ENCODE measurements at places on chromosomes 1 and 21.

- no peak for DNase-seq
Measured at GRCh38 chr1:147722124-147722523, 38.3 kb downstream of the GJA5 start.

DNA sequence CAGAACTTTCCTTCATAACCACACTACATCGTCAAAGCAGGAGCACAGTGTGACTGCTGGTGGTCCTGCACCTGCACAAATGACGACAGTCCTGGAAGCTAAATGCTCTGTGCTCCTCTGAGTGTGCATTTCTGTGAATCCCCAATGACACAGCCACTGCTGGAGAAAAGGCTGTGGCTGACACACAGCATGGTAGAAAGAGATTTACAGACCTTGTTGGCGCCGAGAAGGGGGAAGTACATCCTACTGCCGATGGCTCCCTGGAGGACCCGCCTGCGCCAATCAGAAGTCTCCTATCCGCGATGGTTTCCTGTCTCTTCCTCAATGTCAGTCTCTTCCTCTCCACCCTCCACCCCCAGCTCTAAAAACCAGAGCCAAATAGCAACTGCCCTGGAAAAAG, 115.4 kb upstream of the RAB4A start:
- DNase-seq, result no peak

DNA sequence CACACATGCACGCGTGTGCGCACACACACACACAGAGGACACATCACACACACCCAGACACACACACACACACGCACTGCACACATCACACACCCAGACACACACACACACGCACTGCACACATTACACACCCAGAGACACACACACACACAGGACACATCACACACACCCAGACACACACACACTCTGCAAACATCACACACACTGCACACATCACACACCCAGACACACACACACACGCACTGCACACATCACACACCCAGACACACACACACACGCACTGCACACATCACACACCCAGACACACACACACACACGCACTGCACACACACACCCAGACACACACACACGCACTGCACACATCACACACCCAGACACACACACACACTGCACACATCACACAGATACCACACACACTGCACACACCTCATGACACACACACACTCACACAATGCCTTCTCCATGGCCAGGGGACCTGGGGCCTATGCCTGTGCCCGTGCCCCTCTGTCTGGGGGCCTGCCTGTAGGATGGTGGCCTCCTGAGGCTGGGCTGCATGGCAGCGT, 24.4 kb downstream of the CRYAA start:
- no peak for DNase-seq

DNA sequence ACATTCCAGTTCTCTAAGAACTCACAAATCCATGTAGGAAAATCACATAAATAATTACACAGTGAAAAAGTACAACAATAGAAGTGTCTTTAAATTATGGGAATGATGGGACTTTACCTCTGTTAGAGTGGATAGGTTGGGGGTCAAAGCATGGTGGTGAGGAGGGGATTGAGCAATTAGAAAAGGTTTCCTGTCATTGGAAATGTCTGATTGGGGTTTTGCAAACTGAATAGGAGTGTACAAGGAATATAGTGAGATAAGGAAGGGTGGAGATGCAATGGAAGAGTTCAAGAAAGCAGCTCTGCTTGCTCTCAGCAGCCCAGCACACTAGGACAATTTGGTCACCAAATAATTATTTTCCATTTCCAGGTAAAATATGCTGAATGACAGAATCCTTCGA, 238.8 kb downstream of the ST6GALNAC3 start:
- DNase-seq, result no peak

GRCh38 chr1:228210076-228210651, 2.3 kb downstream of the OBSCN start:
- no peak for DNase-seq

- no peak for DNase-seq
Measured at GRCh38 chr1:65387821-65388220, 32.6 kb upstream of the LEPR start.

- no peak for DNase-seq
Measured at GRCh38 chr1:12772520-12772919, 1.0 kb upstream of the PRAMEF12 start.

DNA sequence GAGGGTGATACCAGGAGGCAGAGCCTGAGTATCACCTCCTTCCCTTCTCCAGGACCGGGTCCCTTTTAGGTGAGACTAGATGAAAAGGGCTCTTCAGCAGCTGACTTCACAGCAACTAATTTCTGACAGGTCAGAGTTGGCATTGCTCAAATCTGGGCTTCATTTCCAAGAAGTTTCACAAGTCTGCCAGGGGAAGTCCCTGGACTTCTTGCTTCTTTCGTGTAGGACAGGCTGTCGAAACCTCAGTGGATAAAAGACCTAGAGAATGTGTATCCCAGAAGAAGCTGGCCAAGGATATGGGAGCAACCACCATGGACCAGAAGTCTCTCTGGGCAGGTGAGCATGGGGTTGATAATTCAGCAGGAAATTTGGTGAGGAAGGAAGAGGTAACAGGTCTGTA, at the start of gene CHI3L2:
Gene CHI3L2 (plus strand): TSS at position 280 of the 400 bp plus-strand sequence. CDS start 17 bp downstream, at position 297.
- DNase-seq, result no peak

GRCh38 chr1:199279872-199280645, 641.2 kb downstream of the PTPRC start:
- DNase-seq, result no peak

- no peak for DNase-seq
Measured at GRCh38 chr1:224373008-224373590, 16.4 kb downstream of the CNIH4 start.

DNA sequence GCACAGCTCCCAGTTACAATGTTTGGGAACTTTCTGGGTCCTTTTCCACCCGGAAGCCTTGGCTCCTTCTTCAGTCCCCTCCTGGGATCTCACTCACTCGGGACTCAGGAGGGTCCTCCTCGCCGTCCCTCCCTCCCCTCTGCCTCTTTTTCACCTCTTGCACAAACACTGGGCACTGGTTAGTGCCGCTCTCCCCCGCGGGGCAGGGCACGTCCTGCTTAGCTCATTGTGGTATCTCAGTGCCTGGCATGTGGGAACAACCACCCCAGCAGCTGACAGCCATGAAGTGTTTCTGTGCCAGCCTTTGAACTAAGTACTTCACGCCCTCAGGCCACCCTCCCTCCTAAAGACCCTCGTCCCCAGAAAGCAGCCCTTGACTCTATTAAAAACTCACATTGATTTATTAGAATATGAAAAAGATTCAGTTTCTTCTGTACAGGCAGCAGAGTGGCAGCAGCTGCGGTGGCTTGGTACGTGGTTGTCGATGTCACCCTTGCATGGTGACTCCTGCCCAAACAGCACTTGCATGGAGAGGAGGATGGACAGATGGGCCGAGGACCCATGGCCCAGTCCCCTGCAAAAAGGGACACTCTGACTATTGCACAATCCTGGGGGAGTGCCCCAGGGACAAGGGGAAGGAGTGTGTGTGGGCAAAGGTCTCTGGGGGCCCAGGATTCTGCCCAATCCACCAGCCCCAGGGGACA, 56.3 kb downstream of the SLC9A1 start:
- no peak for DNase-seq

- DNase-seq, result no peak
Measured at GRCh38 chr1:59018446-59018845, 234.6 kb upstream of the JUN start.

- DNase-seq, result no peak
Measured at GRCh38 chr1:42533101-42533863, 70.2 kb downstream of the CCDC30 start.

- no peak for DNase-seq
Measured at GRCh38 chr1:39866767-39867166, 16.5 kb downstream of the TRIT1 start.

GRCh38 chr1:198122693-198123092, 34.1 kb upstream of the NEK7 start:
- no peak for DNase-seq

- no peak for DNase-seq
Measured at GRCh38 chr1:212037900-212038299, 2.4 kb downstream of the DTL start.

DNA sequence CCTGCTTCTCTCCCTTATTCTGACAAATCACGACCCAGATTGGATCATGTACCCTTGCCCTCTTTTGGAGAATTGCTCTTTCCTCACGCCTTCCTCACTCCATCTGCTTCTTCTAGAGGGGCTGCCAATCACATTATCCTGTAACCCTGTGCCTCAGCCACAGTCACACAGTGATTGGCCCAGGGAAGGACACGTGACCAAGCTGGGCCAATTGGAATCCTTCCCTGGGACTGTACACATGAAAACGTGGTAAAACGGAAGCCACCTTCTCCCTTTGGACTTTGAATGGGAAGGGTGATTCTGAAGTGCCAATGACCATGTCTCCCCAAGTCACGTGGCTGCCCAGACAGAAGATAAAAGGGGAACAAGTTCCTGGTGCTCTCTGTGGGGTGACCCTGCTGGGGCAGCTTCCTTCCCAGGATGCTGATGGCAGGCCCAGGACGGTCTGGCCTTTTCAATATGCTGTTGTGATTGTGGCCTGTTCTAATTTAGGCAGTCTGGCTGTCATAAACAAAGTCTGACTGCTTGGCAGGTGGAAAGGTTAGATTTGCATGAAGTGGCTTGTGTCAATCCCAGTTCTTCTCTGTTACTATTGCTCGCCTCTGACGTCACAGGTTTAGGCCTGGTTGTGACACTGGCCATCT, 92.9 kb downstream of the UBIAD1 start:
- no peak for DNase-seq

DNA sequence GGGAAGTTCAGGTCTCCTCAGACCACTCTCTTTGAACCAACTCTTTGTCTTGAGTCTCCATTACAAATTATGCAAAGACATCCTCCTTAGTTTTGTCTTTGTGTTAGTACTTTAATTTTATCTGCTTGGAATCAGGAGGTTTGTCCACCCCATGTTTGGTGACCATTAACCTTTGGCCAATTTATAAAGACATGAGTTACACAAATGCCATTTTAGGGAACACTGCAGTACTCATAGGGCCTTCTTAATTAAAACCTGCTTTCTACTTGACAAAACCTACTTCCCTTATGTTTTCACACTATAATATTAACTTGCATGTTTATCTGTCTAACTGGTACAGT, 7.9 kb upstream of the CDC73 start:
- no peak for DNase-seq

DNA sequence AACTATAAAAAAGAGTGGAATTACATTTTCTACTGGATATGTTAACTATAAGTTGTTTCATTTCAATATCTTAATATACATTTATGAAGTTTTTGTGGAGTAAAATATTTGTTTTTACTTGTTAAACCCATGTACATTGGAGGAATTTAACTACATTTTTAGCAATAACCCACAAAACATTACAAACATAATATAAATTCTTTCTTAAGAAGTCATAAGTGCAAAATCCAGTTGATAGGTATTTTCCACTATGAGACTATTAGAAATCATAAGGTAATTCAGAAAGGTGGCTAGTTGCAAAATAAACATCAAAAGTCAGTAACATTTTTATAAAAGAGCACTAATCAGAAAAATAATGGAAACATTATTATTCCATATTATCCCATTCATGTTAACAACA, 73.9 kb upstream of the RRP15 start:
- no peak for DNase-seq

GRCh38 chr1:155648207-155649147, 38.5 kb downstream of the MSTO1 start:
- DNase-seq, result no peak

GRCh38 chr1:24541711-24542346, 14.1 kb upstream of the NCMAP start:
- peak; percentile 23 for DNase-seq

DNA sequence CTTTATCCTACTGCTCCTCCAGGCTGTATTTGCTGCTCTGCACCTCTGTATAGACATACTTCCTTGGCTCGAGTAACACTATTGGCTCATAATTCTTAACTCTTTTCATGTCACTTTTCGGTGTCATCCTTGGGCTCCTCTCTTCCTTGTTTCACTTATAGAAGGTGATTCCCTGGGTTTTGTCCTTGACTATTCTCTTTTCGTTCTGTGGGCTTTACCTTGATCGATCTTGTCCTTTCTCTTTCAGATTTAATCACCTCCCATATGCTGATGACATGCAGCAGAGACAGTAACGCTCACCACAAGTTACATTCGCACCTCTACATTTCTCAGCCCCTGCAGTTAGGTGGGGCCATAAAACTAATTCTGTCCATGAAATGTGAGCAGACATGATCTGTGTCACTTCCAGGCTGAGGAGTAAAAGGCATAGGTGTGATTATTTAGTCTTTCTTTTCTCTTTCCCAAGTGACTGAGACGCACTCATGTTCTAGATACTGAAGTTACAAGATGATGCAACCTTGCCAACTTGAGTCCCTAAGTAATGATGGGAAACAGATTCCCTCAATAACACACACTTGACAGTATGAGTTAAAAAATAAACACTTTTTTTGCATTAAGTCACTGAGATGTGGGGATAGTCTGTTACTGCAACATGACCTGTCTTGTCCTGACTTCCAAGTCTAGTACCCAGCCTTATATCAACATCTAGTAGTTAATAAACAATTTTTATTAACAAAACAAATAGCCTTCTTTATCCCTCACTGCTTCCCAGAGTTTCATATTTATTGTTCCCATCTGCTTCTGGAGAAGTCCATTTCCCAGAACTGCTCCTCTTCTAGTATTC, 49.9 kb upstream of the HAO2 start:
- DNase-seq, result no peak

GRCh38 chr1:206586501-206587445, 25.5 kb downstream of the EIF2D start:
- DNase-seq, result no peak

- no peak for DNase-seq
Measured at GRCh38 chr1:241821363-241821762, 26.6 kb upstream of the EXO1 start.

DNA sequence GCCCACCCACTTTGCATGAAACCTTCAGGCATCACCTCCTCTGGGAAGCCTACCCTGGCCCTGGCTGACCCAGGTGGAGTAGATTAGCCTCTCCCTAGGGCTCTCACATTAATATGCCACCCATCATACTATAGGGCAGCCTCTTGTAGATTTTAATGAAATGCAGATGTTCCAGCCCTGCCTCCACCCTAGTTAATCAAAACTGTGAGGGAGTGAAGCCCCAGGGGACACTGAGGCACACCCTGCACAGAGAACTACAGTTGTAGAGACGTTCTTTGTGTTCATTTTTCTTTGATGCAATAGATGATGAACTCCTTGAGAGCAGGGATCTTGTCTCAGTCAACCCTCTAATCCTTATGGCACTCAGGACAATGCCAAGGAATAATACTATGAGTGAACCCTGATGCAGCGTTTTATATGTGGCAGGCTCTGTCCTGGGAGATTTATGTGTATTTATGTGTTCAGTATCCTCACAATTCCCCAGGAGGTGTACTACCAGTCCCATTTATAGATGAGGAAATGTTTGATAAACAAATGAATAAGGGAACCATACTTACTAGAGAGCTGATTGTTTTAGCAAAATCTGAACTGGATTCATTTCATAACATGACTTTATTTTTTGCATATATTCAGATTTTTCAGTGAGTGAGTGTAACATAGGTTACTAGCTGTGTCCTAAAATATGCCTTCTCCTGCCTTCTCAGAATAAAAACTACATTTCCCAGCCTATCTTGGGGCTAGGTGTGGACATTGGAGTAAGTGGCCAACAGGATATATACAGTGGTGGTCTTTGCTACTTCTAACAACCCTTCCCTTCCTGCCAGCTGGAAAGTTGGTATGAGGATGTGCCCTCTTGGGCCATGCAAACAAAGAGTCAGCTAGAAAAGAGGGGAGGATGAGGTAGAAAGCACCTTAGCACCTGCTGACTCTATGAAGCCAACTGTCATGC, 23.5 kb upstream of the PRELP start:
- DNase-seq, result no peak

GRCh38 chr1:111952125-111952657, 37.3 kb downstream of the KCND3 start:
- no peak for DNase-seq

- DNase-seq, result no peak
Measured at GRCh38 chr1:216779686-216780085, 56.5 kb upstream of the ESRRG start.

All from activated CD4-positive, alpha-beta T cell treated with anti-CD3 and anti-CD28 coated beads, Interleukin-2, amount 50 U/mL, for 1 hour (primary cell).